CD4-positive, alpha-beta T cell treated with Interleukin-2 at 100 ng/mL for 4 hours (primary cell): ENCODE measurements at places on chromosomes 7 and 10.
A peak's percentile ranks its signal among the peaks of the same experiment; 100 is the strongest.

DNA sequence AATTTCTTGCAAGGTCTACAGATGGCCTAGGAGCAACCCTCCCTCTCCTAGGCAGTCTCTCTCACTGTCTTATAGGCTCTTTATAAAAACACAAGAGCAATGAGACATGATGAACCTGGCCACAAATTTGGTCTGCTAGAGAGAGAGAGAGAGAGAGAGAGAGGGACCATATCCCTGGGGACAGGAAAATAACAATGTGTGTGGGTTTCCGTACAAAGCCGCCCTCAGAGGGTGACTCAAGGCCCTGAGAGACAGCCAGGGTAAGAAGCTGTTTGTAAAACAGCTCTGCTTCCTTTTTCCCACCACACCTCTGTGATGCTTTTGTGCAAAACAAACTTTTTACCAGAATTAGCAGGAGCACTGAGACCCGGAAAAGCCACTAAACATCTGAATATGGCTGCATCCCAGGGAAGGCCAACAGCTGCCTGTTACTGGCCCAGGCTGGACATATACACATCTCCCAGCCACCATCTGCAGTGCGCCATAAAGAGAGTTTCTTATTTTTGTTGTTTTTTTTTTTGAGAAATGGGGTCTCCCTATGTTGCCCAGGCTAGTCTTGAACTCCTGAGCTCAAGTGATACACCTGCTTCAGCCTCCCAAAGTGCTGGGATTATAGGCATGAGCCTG, 18.4 kb downstream of the GIMAP5 start:
- DNase-seq, result peak; percentile 95

DNA sequence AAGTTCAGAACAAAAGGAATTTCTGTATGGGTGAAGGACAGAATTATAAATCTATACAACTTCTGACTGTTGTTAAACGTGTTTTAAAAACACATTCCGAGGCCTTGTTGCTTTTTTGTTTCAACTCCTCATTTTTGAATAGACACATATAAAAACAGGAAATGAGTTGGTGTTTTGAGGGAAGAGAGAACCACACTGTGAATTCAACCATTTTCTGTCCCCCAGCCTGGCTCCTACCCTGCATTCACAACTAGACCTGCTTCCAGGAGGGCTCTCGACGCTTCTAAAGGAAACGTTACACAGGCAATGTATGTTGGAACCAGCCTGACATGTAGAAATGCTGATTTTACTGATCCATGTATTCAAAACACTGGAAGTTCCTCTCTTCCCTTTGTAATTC, 76.5 kb downstream of the OR13A1 start:
- DNase-seq, result no peak

GRCh38 chr7:144408121-144408520, 4.6 kb upstream of the NOBOX start:
- no peak for DNase-seq

DNA sequence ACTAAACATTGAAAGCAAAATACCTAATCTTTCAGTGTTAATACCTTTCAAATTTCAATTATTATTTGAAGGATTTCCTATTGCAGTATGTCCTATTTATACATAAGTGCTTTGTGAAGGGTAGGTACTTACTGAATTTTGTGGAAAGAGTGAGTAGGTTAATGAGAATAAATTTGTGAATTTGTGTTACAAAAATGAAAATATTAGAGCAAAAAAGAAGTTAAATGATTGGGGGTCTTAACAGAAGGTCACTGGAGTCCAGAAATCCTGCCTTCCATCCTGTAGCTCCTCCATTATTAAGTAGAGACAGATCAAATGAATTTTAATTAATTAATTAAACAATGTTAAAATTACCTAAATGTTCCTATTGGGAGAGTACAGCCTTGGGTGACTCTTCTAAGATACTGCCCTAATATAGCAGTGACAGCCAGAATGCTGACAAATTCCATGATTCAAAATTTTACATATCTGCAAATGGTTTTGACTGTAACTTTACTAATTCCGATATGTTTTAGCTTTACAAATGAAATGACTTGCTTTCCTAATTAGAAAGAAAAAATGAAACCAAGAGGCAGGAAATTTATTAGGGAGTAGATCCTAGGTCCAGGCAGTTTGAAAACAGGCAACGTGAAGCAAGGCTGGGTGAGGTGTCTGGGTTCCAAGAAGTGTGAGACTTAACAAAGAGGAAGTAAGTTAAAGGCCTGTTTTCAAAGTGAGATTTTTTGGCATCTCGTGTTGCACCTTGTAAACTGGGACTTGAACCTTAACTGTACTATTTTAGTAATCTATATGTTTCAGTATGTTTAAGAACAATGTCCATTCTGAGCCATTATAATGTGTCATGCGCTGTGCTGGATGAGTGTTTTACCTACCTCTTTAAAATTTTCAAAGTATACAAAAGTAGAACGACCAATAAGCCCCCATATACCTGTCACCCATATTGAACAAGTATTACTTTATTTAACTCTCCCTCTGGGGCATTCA, 1.5 kb downstream of the PIK3CG start:
- peak; percentile 40 for DNase-seq

- no peak for DNase-seq
Measured at GRCh38 chr10:47090042-47090441, 178.8 kb downstream of the PTPN20 start.
